ENCODE measurements at places on chromosomes 11 and 22.

DNA sequence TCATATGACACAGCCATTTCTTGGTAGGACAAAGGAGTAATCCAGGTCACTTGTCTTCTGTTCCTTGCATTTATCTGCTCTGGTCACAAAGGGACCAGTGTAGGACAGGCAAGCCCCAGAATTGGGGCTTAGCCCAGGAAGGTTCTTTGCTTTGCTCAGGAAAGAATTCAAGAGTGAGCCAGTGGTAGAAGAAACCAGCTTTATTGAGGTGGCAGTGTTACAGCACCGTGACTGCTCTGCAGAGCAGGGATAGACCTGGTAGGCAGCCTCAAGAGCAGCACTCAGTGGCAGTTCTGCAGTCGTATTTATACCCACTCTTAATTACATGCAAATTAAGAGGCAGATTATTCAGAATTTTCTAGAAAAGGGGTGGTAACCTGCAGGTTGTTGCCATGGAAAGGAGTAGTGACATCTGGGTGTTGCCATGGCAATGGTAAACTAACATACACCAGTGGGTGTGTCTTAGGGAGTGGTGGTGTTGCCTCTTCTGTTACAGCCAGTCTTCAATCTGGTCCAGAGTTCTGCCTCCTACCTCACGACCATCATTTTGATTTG lies 84.9 kb upstream of the RAB1B start:
- DNase-seq: no peak

DNA sequence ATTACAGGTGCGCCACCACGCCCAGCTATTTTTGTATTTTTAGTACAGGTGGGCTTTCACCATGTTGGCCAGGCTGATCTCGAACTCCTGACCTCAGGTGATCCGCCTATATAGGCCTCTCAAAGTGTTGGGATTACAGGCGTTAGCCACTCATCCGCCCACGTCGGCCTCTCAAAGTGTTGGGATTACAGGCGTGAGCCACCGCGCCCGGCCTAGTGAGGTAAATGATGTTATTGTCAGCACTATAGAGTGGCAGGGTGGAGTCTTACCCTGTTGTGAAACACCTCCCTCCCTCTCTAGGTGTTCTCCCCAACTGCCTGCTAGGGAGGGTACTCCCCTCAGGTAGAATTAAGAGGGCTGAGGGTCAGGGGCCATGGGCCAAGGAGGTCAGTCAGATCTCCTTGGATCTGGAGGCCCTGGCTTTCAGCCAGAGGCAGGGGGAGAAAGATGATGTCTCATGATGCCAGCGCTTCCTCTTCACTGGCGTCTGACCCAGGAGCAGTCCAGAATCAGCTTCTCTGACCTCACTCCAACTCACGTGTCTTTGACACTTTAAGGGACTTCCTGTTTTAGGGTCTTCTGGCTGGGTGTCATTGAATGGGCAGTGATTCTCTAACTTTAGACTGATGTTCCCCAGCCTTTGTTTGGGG lies 2.0 kb downstream of the GGA1 start:
- no peak for DNase-seq

DNA sequence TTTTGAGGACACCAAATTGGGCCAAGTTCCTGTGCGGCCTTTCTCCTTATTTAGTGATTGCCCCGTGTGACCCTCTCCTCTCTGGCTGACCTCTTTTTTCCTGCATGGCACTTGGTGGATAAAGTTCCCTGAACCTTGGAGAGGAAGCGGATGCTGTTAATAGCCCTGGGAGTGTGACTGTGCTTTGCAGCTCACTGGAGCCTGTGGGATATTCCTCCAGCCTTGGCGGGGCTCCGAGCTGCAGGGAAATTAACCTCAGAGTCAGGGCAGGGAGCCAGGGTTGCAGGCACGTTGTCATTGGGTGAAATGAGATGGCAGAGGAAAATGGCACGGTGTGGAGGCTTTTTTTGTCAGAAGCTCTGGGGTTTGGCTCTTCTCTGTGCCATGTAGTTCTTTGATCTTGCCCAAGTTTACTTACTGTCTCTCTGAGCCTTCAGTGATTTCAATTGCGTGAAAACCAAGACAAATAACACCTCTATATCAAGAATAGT lies 965 bp downstream of the OR9Q1 start:
- no peak for DNase-seq

GRCh38 chr11:108926841-108927577 lies 262.1 kb downstream of the DDX10 start:
- DNase-seq: no peak

DNA sequence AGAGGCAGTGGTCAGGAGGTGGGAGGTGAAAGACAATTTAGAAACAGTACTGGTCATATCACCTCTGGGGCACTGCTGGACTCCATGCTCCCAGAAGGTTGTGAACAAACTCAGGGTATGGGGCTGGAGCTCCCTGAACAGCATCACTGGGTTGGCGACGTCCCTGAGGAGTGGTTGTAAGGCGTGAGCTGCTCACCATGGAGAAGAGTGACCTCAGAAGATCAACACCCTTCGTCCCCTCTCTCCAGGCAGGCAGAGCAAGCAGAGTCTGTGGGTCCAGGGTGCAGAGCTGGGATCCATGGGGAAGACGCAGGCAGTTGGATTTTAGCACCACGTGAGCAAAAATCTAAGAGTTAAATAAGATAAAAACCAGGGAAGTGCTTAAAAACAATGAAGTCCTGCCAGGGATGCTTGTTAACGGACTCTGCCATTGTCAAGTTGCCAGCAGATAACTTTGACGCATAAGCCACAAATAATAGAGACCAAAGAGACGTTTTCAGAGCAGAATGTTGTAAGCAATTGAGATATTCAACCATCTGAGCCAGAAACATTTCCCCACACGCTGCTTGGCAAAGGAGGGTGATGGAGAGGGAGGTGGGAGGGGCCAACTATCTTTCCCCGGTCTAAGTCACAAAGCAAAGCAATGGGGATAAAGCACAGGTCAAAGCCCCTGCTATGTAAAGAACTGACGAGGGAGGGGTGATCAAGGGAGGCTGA lies 13.6 kb downstream of the PNPLA5 start:
- DNase-seq: no peak

DNA sequence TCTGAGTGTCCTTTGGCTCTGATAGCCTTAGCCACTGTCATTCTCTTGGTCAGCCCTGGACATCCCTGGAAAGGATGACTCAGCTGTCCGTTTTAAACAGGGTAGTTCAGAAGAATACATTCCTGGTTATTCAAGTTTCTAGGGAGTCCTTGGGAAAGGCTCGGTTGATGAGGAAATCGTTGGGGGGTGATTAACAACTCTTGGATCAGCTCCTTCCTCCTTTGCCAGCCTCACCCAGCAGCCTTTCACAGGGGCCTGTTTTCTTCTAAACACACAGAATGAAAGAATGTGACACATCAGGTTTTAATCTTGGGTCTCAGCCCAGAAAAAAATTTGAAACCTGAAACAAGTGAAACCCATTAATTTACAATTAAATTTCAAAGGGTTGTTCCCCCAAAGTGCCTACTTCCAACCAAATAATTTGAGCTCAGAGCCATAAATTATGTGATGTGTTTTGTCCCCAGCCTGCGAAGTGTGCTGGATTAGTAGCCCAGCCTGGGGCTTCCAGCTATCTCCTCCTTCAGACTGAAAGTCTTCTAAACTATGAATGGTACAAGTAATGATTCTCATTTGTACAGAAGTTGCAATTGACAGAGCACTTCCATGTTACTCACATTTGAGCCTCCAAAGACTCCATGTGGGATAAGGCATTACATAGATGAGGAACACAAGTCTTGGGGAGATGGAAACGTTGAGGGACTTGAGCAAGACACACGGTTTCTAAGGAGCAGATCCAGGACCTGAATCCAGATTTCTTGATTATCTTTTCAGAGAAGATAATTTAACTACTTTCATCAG lies 19.3 kb upstream of the MRGPRX2 start:
- DNase-seq: no peak

DNA sequence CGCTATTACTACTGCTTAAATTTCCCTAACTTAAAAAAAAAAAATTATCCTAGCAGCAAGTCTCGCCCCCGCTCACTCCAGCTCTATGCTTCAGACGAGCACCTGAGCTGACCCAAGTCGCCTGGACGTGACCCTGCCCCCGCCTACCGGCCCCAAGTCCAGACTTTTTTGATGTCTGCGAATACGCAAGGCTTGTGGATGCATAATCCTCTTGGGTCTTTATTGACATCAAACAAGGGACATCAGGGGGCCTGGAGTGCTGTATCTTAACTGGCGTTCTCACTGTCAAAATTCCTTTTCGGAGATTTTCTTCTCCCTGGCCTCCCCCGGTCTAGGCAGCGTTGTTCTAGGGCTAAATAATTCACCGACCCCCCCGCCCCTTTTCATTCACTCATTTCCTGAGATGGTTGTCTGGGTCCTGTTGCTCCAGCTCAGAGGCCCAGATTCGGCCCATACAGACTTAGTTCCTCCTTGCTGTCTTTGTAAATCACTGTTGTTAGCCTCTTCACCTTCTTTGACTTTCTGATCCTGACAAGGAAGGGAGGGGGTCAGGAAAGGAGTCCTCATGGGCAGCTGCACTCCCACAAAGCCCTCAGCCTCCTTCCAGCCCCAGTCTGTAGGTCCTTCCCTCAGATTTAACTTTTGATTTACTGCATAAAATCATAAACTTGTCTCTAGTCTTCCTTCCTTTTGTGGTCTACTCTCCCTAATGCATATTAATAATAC lies 601 bp upstream of the LRP4 start:
- no peak for DNase-seq

DNA sequence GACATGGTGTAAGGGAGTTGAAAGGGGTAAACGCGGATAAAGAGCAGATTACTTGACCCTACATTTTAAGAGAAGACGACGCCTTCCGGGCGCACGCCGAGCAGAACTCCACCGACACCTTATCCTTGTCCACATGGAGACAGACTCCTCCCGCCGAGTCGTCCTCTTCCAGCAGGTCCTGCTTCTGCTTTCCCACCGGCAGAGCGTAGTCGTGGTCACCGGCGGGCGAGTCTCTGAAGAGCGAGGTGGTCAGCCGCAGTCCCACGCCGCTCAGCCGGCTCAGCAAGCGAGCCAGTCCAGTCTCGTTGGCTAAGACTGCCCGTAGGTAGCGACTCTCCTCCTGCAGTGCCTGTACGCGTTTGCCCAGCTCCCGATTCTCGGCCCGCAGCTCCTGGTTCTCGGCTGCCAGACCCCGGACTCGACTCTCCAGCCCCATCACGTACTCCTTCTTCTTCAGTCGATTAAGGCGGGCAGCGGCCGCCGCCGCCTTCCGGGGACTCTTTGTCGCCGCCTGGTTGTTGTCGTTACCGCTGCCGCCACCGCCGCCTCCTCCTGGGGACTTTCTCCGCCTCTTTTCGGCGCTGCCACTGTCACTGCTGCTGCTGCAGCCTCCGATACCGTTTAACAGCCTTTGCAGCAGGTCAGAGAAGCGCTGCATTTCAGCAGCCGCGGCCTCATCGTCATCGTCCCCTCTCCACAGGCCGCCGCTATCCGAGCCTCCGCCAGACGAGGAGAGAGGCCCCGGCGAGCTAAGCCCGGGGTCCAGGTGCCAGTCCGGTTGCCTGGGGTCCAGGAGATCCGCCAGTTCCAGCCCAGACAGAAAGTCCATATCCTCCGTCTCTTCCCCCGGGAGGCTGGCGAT lies 945 bp downstream of the CREBZF start:
- peak; percentile 57 for DNase-seq

- DNase-seq: no peak
These were observed 17.1 kb downstream of the ASCC2 start for GRCh38 chr22:29820961-29821290.

DNA sequence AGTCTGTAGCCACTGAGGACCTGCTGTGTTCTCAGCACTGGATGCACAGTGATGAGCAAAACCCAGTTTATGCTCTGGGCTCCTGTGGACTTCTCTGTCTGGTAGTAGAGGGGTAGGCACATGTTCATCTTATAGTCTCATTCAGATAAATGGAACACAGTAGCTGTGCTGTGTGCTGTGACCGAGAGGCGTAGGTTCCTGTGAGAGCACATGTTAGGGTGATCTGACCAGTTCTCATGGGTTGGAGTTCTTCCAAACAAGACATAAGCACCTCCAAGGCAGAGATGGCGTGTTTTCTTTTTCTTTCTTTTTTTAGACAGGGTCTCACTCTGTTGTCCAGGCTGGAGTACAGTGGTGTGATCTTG lies 154.8 kb upstream of the RASSF10 start:
- DNase-seq: no peak

DNA sequence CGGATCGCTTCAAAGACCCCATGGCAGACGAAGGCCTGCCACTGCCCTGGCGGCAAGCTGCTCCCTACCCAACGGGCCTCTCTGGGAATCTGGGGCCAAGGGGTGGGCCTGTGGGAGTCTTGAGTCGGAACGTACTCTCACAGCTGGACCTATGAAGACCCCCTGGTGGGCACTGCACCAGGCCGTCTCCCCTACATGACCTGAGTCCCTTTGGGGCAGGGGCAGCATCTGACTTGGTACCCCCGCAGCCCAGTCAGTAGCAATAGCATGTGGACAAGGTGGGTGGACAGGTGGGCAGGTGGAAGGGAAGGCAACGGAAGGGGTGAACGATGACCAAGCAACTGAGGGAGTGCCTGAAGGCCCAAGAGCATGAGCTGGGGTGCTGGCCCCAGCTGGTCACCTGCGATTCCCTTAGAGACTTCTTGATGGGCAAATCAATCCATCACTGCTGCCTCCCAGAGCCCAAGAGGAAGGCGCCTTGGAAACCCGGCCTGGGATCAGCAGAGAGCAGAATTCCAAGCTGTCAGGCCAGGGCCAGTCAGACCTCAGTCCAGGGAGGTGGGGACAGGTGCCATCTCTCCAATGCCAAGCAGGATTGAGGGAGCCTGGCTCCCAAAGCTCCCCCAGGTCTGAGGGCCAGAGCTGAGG lies 35.3 kb downstream of the ARAP1 start:
- no peak for DNase-seq

GRCh38 chr11:104713401-104713800 lies 184.9 kb downstream of the CASP12 start:
- DNase-seq: no peak

GRCh38 chr11:4459500-4459899 lies 10.4 kb downstream of the OR52K2 start:
- DNase-seq: no peak

GRCh38 chr22:41731609-41732008 lies 32.3 kb downstream of the MEI1 start:
- no peak for DNase-seq

- no peak for DNase-seq
These were observed 530.5 kb upstream of the LRRC4C start for GRCh38 chr11:41989823-41990380.

GRCh38 chr11:70455354-70455753 lies 57.0 kb downstream of the CTTN start:
- no peak for DNase-seq

GRCh38 chr11:75347781-75348566 lies 3.5 kb downstream of the ARRB1 start:
- DNase-seq: peak; percentile 64

GRCh38 chr11:129989149-129989813 lies 13.4 kb downstream of the PRDM10 start:
- DNase-seq: no peak

GRCh38 chr11:116950210-116950609 lies 112.8 kb upstream of the APOA1 start:
- no peak for DNase-seq

- no peak for DNase-seq
These were observed 2.7 kb downstream of the SPI1 start for GRCh38 chr11:47375546-47376085.

DNA sequence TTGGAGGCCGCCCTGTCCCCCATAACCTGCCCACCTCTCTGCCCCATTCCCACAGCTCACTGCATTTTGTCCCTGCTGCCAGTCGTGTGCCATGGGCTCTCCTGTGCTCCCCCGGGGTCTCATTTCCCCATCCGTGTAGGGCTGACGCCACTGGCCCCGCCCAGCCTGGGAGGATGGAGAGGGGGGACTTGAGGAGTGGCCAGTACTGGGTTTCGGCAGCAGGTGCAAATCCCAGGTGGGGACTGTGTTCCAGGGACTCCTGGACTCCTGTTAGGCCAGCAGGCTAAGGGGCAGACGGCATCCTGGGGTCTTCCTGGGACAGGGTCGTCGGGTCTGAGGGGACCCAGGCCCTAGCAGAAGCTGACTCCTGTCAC lies 1.2 kb upstream of the MYO7A start:
- DNase-seq: peak; percentile 64

GRCh38 chr11:100849901-100850235 lies 162.8 kb downstream of the ARHGAP42 start:
- DNase-seq: no peak

All from DMS79 (cell line).